Stimulated activated CD8-positive, alpha-beta memory T cell treated with anti-CD3 and anti-CD28 coated beads, Interleukin-7, amount 100 ng/mL, for 1 hour (primary cell): ENCODE measurements at places on chromosomes 2 and 18.

- no peak for DNase-seq
Measured at GRCh38 chr18:3214855-3215637, 4.7 kb downstream of the MYOM1 start.

DNA sequence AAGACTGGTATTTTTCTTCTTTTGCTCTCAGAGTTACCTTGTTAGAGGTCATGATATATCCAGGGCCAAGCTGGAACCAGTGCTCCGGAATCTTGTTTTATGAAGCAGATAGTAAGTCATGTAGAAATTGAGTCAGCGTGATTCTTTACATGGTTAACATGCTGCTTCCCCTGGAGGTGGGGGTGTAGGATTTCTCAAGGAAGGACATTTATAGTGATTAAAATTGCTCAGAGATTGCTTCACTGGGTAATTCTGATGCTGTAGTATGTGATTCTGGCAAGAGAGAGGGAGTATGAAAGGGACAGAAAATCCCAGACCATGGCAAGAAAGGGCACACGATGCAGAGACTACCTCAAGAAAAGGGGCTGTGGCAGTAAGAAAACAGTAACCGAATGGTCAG is 8.0 kb upstream of the MYL1 start:
- DNase-seq, result no peak

DNA sequence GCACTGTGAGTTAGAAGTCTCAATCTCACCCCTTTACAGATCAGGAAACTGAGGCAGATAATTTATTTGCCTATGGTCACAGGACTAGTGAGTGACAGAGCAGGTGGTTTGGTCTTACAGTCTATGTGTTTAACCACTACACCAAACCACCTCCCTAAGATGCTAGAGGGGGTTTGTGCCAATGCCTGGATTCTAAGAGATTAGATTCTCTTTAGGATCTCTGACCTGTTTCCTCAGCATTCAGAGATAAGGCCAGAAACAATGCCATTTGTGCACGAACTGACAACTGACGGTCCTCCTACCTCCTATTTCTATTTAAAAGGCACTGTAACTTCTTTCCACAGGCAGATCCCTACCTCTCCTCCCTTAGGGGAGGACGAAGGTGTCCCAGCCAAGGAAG is 2.3 kb upstream of the SLC20A1 start:
- no peak for DNase-seq

DNA sequence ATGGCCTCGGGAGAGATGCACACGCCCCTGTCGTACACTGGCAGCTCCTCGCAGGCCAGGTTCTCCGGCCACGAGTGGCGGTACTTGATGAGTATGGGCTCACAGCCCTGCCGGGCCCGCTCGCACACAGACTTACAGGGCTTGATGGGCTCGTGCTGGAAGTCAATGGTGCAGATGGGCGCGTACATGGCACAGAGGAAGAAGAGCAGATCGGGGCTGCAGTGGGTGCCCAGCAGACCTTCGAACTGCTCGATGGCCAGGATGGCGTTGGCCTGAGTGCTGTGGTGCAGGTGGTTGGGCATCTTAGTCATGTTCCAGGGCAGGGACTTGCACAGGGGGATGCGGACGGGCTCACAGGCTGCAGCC is 359 bp downstream of the FRZB start:
- no peak for DNase-seq

DNA sequence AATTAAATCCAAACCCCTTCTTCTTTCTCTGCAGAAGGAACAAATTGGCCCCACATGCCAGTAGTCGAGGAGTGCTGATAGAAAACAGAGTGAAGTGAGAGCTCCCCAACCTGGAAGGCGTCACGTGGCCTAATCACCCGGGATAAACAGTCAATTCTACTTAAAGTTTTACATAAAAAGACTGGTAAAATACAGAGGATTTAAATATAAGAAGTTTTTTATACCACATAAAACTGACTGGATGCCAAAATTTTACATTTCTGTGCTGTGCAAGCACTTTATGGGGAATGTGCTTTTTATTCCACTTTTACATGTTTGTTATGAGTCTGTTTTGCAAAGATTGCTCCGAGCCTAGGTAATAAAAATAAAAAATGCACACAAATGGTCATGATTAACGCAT is 1586.8 kb upstream of the ACVR2A start:
- no peak for DNase-seq

GRCh38 chr18:30544141-30544540 is 498.4 kb downstream of the DSC3 start:
- no peak for DNase-seq

DNA sequence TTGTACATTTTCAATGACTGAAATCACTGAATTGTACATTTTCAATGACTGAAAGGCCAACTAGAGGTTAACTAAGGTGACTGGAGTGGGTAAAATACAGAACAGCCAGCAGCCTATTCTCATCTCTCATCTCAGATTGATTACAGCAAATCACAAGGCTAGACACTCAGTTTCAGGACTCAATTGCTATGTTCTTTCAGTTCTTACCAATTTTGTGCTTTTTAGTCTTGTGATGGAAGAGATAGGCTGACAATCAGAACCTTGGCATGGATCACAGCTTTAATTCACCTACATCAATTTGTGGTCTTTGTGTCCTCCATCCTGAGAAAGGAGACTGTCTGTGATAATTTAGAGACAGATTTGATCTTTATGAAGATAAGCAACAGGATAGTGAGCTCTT is 124.7 kb downstream of the GULP1 start:
- no peak for DNase-seq

GRCh38 chr2:63058144-63058920 is 7.7 kb downstream of the OTX1 start:
- DNase-seq, result no peak
